ENCODE measurements at places on chromosomes 3 and 15.
A peak's percentile ranks its signal among the peaks of the same experiment; 100 is the strongest.

DNA sequence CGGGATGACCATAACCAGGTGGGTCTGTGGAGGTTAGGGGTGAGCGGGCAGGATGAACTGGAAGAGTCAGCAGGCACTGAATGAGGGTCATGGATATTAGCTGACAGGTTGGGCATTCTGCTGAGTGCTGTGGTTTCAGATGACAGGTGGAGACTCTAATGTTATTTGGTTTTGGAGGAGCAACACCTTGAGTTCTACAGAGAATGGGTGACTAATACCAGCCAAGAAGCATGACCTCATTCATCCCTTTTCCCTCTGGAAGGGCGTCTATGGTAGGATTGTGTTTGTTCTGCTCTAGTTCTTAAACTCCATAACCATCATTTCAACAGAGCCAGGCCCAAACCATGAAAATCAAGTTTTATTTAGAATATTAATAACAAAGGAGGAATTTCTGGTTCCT is 550.7 kb upstream of the LMCD1 start:
- no peak for DNase-seq

- no peak for DNase-seq
These were observed 331.5 kb upstream of the TPRG1 start for GRCh38 chr3:188840290-188840689.

DNA sequence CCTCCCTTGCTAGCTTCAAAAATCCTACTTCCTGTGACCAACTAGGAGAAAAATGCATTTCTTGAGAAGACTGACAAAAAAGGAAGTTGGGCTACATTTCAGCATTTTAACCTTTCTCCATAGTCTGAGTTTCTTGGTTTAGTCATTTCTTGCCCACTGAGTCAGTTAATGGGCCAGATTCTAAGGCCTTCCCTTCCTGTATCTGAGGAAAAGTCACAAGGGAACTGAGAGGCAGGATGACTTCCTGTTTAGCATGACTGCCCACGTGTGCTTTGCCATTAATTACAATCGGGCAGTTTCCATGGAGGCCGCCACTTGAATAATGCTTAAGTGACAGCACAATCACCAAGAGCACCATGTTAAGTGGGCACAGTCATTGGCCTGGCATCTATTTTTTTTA is 794.4 kb upstream of the LMCD1 start:
- no peak for DNase-seq

DNA sequence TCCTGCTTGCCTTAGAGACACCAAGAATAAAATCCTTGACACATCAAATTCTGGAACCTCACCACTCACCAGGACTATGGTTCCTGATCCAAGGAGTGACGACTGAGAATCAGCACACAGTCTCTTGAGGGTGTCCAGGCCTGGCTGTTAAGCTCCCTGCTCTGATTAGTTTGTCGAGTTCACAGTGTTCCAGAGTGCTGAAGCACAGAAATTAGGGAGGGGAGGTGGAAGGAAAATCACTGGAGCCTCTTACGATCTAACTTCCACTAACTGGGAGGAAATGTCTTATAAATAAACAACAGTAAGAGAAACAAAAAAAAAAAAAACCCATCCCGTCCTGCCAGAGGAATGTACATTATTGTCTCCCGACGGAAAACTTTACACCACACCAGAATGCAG is 330.2 kb downstream of the TIGIT start:
- DNase-seq: no peak

DNA sequence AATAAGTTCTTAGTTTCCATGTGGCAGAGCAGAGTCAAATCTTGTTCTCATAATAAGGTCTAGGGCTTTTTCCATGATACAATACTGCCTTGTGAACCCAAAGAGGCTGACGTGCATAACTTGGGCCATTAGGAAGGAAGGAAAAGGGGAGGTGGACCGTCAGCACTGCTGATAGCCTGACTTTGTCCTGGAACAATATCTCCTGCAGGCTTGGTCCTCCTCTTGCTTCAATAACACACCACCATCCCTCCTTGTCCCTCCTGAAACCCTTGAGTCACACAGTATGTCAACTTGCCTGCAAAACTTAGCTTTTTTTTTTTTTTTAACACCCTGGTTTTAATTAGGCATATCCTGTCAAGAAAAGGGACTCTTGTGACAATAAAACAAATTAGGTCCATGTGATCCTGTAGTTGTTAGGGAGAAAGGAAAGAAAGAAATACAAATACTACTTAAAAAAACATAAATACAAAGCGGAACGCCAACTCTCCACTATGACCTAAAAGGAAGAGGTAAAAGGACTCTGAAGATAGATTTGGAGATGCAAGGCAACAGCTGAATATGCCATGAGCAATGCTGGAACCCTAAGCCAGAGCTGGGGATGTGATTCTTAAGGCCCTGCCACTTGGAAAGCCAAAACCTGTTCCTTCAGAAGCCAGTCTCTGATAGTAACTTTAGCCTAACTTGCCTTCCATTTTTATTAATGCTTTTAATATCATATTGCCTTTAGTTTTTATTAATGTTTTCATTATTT is 67.0 kb downstream of the WWTR1 start:
- no peak for DNase-seq

GRCh38 chr3:69368129-69368741 is 17.7 kb downstream of the FRMD4B start:
- DNase-seq: no peak

DNA sequence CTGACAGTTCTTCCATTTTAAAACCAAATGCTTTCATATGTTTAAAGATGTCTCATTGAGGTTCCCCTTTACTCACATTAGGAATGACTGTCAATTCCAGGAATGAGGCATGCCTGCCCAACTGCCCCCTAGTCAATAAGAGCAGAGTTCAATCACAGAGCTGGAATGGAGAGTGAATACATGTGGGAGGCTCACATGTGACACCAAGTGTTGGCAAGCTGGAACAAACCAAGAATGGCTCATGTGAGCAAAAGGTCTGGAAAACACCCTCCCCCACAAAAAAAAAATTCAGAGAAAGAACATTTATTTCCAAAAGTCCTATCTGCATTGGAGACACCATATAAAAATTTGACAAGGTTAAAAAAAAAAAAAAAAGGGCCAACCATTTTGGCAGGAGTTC is 3.7 kb downstream of the PBRM1 start:
- DNase-seq: peak; percentile 38

DNA sequence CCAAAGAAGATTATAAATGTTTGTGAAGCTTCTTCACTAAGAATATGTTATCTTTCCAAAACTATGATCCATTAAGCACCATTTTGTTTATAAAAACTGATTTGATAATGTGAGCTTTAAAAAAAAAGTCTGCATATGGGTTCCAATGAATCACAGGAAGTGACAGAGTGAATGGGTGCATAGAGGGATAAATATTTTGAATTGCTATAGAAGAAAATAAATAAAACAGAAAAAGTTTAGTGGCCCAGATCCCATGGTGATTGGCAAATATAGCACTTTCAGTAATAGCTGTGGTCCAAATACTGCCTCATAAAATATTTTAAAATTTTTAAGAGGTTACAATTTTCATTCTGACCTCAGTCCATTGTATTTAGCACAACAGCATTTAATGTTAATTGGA is 19.2 kb downstream of the CPA3 start:
- DNase-seq: no peak

- DNase-seq: no peak
These were observed 1097.8 kb downstream of the NAALADL2 start for GRCh38 chr3:175956964-175957363.

DNA sequence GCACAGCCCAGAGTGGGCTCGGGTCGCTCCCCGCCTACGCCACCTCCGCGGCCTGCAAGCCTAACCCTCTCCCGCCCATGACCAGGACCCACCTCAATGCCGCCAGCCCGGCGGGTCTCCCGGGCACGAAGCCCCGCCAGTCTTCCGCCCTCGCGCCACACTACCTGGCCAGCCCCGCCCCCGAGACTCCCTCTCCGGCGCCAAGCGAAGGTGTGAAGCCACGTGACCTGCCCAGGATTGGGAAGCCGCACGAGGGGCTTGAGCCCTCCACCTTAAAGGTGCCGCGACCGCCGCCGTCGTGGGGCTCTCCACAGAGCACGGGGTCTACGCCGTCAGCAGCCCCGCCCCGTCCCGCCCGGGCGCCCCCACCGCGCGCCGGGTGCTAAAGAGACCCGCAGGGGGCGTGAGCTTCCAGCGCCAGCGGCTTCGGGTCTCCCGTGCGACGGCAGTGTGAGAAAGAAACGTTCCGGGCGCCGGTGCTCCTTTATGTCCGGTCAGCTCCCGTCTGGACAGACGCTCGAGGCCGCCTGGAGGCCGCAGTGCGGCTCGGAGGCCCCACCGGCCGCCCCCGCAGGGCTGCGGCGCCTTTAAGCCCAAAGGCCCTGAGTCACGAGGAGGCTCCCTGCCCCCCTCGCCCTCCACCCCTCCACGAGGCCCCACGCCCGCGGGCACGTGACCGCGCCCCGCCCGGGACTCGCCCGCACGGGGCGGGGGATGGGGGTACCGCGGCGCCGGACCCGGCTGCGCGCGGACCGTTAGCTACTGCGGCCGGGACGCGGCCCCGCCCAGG is at the start of gene CPEB1:
Gene CPEB1 (minus strand): TSS at position 319 of the 790 bp plus-strand sequence. CDS start 18,904 bp downstream, outside the sequence.
- DNase-seq: no peak

DNA sequence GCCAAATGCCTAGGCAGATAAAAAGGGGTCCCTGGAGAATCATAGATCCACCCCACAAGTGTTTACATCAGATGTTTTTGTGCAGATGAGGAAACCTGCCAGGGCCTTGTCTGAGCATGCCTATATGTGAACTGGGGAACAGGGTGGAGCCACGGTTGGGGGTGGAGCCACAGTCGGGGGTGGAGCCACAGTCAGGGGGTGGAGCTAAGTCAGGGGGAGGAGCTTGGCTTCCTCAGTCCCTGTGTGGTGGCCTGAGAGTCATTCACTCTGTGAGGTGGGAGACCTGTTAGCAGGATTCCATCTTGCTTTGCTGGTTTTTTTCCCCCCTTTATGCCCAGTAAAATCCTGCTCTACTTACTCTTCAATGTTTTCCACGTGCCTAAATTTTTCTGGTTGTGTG is 57.8 kb upstream of the TGFBR2 start:
- no peak for DNase-seq

DNA sequence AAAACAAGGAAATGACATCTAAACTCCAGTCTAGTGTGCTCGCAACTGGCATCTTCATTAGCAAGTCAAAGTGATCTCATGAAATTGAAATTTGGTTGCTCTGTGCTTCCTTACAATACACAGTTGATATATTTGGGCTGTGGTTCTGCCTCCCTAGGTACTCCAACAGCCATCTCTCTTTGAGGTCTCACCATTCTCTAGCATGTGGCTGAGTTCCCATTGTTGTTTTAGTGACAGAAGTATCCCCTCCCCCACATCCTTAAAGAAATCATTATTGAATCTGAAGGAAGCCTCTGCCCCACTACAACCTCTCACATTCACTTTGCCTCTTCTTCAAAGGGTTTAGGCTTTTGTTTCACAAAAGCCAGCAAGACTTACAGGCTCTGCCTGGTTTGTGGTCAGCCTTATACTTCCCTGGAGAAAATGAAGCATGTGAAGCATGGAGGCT is 516.5 kb downstream of the NLGN1 start:
- DNase-seq: no peak

GRCh38 chr3:14915636-14916222 is 31.7 kb upstream of the NR2C2 start:
- no peak for DNase-seq

- no peak for DNase-seq
These were observed 71.1 kb downstream of the MRPL46 start for GRCh38 chr15:88395872-88396781.

DNA sequence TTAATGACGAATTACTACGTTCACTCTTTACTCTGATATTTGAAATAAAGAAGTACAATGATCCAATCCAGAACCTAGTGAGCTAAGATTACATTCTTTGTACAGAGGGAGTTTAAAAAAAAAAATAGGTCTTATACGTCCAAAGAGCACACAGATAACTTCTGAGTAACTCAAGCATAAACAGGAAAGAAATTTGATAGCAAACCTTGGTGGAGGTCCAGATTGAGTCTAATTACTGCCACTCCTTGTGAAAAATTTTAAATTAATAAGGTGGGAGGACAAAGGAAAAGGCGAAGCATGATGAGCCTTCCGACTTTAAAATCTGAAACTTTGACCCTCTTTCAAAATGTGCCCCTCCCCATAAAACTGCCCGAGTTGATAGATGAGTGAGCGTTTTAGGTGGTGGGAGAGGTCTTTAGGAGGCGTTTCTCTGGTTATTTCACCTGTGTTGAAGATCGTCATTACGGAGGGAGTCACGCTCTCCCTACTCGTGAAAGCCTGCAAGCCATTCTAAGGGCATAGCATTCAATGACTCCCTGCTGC is 127.0 kb upstream of the ROBO2 start:
- no peak for DNase-seq

GRCh38 chr3:151329363-151329762 is at the start of gene P2RY13:
TSS of gene P2RY13 (minus strand) at chr3:151329549. CDS start at chr3:151329528, 21 bp downstream.
- no peak for DNase-seq
